ENCODE measurements at places on chromosomes 12 and 14. TPM values are rescaled to one million over a fixed set of nuclear protein-coding genes. Genes with fewer than 3 reads are reported as not detected.

Gene TTC8
- 20.8 TPM for total RNA-seq

Gene GNPTAB
- 28.3 TPM for total RNA-seq

Gene FBRSL1
- 20.2 TPM for total RNA-seq

GRCh38 chr12:6820166-6820565 lies 1.5 kb upstream of the GPR162 start:
- no peak for DNase-seq

- DNase-seq, result no peak
Observed at GRCh38 chr12:69239922-69240630, 707 bp downstream of the CPSF6 start.

GRCh38 chr14:102430212-102430908 lies 67.6 kb downstream of the TECPR2 start:
- no peak for DNase-seq

- no peak for DNase-seq
Observed at GRCh38 chr14:64708148-64709004, 4.2 kb downstream of the PLEKHG3 start.

GRCh38 chr12:3263939-3264922 lies 187.1 kb downstream of the TSPAN9 start:
- DNase-seq, result no peak

DNA sequence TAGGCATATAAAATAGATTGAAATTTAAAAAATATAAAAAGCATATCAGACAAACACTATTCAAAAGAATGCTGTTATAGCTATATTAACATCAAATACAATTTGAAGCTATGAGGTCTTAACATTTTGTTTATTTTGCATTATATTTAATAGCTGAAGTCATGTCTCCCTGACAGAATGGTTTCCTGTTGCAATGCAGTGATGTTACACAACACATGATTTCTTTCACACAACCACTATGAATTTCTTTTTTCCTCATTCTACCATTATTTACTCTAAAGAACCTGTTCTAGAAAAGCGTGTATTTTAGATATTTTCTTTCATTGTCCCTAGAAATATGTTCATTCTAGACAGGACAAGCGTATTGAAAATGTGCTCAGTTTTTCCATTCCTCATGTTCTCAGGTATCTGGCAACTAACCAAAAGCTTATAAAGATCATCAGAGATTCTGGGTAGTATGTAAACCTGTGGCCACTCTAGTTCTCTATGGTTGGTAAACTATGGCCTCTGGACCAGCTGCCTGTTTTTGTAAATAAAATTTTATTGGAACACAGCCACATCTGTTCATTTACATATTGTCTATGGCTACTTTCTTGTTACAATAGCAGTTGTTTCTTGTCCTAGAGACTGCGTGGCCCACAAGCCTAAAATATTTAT lies 183.8 kb downstream of the FOXA1 start:
- no peak for DNase-seq

DNA sequence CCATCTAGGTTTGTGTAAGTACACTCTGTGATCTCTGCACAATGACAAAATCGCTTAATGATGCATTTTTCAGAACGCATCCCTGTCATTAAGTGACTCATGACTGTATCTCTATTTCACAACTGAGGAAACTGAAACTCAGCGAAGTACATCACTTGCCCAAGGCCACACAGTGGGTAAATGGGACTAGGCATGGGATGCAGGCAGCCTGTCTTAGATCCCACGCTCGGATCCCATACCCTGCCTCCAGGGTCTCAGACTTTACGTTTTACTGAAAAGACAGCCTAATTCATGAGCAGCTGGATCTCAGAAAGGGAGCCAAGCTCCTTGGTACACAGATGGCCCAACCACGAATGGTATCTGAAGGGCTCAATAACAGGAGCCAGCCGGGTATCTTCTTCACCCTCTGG lies 2.4 kb upstream of the MLEC start:
- no peak for DNase-seq

All from thoracic aorta (tissue), 2 donors.